SK-MEL-5 (cell line): ENCODE measurements at places on chromosomes 12 and 14. TPM values are rescaled to one million over a fixed set of nuclear protein-coding genes. Genes with fewer than 3 reads are reported as not detected.

GRCh38 chr12:114403690-114404066, 2.3 kb downstream of the TBX5 start:
- DNase-seq = no peak

DNA sequence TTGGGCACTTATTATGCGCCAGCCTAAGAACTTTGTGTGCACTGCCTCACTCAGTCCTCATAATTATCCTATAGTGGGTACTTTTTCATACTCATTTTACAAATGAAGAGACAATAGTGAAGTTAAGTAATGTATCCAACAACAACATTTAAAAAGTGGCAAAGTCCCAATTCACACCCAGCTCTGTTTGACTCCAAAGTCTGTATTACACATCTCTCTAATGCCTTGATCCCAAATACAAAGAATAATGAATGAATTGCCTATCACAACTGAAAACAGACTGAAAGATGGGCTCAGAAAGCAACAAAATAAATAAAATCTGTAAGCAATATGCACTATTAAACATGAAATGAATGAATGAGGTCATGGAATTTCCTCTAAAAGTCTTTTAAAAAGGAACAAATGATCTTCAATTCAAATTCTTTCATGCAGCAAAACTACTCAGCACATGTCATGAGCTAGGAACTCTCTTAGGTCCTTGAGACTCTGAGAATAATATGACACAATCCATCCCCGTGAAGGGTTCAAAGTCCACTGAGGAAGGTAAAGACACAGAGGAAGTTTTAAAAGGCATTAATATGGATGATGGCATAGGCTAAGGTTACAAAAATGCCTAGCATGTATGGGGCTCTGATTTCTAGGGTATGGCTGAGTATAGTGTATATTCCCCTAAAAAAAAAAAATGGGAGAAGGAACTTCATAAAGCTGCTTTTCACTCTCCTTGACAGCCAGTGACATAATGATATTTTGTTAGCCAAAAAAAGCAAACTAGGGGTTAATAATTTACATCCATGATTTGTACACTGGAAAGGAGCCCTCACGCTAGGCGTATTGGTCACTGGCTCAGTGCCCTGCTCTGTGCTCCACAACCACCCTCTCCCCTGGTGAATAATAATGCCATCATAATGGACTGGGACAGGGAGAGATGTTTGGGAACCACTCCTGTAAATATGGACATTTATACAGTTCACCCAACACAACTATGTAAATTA, 103.4 kb downstream of the SLC2A13 start:
- DNase-seq = no peak

GRCh38 chr12:46572644-46573346, 200.2 kb upstream of the SLC38A2 start:
- DNase-seq = no peak

GRCh38 chr14:76767681-76768656, 6.7 kb downstream of the VASH1 start:
- no peak for DNase-seq

The TMEM132D gene
- 0.03 TPM in 2 replicates for total RNA-seq

The NOXRED1 gene
- 0.21 and 0.24 TPM in 2 replicates for total RNA-seq

- DNase-seq = no peak
These were observed 62.6 kb downstream of the SEL1L start for GRCh38 chr14:81471062-81471461.

DNA sequence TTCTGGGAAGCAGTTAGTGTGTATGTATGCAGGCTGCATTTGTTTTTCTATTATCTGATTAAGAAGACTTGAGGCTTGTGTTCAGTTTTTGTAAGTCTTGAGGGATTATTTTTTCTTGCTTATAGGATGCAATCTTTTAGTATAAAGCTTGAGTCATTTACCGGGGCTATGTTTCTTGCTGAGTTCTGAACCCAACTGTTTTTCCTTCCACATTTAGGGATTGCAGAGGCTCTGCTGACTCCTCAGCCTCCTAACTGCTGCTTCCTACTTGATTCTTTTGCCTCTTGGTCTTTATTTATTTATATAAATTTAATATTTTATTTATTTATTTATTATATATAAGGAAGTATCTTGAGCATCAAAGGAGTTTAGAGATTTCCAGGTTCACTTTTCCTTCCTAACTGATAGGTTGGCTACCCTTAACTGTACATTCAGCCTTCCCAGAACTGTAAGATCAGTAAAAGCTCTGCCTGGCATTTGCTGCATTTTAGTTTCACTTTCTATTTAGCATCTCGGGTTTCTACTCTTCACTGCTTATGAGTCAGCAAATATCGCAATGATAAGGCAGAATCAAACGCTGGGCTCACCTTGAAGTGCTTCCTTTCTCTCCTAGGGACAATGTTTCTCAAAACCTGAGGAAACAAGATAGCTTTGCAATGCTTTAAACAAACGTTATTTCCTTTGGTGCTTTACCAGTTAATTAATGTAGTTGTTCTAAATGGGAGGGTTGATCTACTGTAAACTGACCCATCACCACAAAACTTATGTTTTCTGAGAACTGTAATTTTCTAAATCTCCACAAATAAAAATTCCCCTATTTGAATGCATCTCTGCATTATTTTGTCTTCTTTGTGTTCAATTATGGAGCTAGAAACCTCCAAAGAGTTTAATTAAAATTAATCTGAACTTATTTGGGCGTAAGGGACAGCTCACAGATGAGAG, 1183.7 kb upstream of the TMEM132C start:
- DNase-seq = peak; percentile 74

The CCDC177 gene
- 0.05 and 0.16 TPM in 2 replicates for total RNA-seq

DNA sequence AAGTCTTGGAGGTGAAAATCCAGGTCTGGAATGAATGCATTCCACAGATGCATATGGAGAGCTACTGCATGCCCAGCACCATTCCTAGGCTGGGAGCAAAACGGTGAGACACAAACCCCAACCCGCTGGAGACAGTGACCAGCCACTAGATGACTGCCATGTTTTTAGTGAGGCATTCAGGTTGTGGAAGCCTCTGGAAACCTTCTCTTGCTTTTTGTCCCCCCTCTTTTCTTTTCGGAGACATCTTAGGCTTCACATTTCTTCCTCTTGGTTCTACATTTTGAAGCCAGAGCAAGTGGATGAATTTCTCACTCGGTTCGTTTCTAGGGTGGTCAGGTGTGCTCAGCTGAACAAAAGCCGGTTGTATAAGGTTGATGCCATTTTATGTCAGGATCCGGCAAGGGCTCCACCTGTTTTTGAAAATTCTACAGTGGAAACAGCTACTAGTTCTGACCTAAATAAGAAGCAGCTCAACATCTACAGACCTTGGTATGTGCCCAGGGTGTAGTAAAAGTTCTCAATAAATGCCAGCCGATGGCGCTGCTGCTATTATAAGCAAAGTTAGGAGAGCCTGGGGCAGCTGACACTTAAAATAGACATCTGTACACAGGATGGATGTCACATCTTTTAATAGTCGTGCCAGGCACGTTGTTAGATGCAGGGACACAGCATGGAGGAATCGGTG, 1.8 kb upstream of the ZNF839 start:
- DNase-seq = peak; percentile 85
